ENCODE measurements at places on chromosomes 3 and 15.

DNA sequence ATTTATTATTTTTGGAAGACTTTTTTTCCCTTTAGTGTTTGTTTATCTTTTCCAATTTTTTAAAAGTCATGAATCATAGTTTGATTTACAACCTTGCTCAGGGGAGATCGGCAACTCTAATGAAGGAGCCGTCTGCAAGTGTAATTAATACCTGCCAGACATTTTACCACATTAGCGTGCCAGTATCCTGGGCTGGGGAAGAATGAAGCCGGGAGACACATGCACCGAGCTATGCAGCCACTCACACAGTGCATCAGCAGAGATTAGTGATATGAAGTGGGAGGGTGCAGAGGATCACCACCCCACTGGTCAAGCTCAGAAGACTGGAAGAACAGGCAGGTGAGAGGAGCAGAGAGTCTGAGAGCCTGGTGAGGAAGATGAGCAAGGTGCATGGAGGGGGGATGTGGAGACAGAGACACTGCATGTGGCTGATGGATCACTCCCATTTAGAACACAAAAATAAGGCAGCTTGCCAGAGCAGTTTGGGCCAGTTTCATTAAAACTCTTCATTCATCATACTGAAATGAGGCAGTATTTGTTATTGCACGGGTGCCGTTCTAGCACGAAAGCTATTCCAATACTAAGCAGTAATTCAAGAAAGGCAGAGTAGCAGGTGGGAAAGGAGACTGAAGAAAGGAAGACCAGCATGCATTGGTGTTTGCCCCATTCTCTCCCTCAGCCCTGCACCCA, 821.6 kb downstream of the TUSC7 start:
- DNase-seq: no peak

- peak; percentile 50 for DNase-seq
Observed at GRCh38 chr3:106208967-106209366, 340.2 kb upstream of the CBLB start.

DNA sequence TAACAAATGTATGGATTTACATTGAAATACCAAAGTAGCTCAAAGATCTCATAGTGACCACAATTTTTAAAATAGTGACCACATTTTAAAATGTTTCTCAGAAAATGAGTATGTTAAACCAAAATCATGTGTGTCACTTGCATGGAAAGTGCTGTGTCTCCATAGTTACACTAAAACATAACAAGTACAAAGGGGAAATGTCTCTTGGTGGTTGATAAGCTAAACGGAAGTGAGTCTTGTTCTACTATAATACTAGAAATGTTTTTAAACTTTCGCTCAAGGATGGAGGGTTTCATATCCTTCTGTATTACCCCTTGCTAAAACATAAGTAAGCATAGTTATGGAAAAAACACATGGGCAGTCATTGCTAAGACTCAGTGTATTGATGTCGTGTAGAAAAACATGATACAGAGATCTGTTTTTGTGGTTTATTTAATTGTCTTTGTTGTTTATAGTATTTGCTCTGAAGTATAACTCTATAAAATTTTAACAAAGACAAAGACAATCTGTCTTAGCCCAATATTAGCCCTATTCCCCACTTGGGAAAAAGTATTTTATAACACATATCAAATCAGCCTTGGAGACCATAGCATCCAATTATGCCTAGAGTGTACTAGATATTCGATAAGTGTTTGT, 27.0 kb upstream of the DENND4A start:
- DNase-seq: peak; percentile 89

GRCh38 chr3:190182418-190183043, 61.8 kb upstream of the P3H2 start:
- no peak for DNase-seq

- no peak for DNase-seq
Observed at GRCh38 chr3:177460047-177460446, 262.8 kb upstream of the TBL1XR1 start.

DNA sequence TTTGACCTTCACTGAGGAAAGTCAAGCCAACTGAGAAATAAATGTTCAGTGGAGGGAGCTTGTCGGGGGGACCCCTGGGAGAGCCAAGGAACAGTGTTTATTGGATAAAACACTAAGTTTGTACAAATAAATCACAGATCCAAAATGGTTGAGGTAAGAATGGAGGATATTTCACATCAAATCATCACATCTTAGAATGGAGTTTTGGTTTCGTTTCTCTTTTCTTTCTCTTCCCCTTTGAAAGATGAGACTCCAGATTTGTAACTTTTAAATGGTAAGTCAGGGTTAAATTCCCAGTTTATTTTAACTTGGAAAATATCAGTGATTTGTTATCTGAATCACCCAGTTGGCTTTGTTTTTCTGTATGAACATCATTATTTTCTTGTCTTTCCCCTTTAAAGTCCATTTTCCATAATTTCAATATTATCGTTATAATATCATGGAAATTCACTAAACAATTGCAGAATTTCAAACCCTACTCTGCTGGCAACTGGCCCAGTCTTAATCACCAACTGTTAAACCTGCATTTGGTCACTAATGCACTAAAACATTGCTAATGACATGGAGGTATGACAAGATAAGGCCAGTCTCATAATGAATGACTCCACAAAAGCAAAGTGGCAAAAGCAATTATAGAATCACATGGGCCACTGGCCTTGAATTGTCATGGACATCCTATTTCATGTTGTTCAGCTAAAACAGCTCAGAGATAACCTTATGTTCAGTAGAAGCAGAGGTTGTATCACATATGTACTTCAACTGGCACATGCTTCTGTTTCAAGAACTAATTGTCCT, 295.1 kb downstream of the SHOX2 start:
- DNase-seq: no peak

DNA sequence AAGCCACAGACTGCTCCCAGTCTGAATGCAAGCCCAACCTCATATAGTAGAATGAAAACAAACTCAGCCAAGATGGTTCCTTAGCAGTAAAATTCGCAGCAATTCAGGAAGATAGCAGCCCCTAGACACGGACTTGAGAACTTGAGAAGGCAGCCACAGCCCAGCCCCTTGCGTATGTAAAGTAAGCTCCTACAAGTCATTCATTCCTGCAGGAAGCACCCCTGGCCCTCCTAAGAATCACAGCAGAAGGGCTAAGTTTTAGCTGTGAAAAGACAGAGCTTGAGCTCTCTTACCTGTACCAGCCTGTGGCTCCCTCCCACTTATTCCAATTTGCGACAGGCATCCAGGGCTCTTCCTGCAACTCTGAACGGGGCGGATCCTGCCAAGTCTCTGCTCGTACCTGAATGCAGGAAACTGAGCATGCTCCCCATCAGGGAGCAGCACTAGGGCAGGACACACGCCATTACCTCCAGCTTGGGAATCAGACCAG, 136.4 kb downstream of the MAGI1 start:
- no peak for DNase-seq

DNA sequence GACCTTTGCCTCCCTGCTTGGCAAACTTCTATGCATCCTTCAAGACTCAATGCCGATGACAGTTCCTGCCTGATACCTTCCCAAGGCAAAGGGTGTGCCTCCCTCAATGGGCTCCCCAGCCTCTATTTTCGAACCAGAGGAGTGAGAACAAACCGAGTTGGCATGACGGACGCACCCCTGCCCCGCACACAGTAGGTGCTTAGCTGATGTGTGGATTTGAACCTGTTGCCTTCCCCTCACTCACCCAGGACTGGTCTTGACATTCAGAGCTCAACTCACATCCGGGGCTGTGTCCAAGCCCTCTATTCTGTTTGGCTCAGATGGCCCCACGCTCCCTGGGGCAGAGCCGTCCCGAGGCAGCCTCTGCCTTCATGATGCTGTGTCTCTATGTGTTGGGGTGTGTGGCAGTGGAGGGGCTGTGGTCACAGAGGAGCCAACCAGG, 52.2 kb upstream of the SLC6A11 start:
- no peak for DNase-seq

DNA sequence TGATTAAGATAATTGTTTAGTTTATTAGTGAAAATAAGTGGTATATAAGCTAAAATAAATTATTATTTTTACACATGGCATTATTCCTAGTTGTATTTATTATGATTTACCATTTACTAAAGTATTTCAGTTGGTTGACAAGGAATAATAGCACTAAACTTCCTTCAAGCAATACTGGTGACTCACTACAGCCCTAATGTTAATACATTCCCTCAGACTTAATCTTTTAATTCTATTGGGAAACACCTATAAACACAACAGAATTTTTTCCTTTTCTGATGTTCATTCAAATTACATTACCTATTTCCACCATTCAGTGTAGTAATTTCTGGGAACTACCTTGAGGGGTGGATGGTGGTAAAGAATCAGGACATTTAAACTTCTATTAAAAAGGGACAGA, 264.0 kb downstream of the TIGIT start:
- no peak for DNase-seq

GRCh38 chr3:72448858-72449257, 399.4 kb downstream of the SHQ1 start:
- no peak for DNase-seq

- no peak for DNase-seq
Observed at GRCh38 chr15:47439146-47440111, 277.9 kb upstream of the SEMA6D start.

GRCh38 chr3:53589806-53590205, 95.4 kb downstream of the CACNA1D start:
- DNase-seq: no peak

- peak; percentile 9 for DNase-seq
Observed at GRCh38 chr3:142366434-142366833, 81.4 kb downstream of the XRN1 start.

- no peak for DNase-seq
Observed at GRCh38 chr3:11254876-11255275, 17.3 kb upstream of the ATG7 start.

- no peak for DNase-seq
Observed at GRCh38 chr3:133910422-133910821, 14.7 kb upstream of the RAB6B start.

- DNase-seq: no peak
Observed at GRCh38 chr3:3589715-3590130, 209.5 kb upstream of the LRRN1 start.
